Forelimb muscle (tissue), 1 donor: ENCODE measurements at places on chromosomes 11 and 22.

- DNase-seq, result no peak
These were observed at the start of gene SLC1A2 for GRCh38 chr11:35419184-35419829. Gene SLC1A2 (minus strand): TSS chr11:35419558. CDS start chr11:35418966, 592 bp downstream.

- DNase-seq, result no peak
These were observed 31.7 kb downstream of the TEAD1 start for GRCh38 chr11:12705874-12706273.

DNA sequence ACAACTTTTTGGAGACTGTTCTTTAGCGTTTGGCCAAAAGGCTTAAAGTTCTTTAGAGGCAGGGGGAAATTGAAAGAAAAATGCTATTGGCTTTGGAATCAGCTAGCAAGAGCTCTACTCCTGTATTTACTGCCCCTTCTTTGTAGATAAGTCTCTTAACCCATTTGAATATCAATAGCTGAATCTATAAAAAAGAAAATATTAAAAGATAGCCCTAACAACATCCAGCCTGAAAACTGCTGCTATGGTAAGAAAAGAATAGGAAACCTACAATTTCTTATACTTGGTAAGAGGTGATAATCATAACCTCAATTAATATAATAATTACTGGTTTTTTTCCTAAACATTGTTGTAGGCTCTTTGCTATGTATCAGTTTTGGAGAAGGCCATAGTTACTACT is at the start of gene OR5B12:
Gene OR5B12, minus strand, starts transcription at position 101 of the 400 bp plus-strand sequence. CDS start 2,085 bp downstream, outside the sequence.
- DNase-seq, result no peak

- no peak for DNase-seq
These were observed 60.6 kb downstream of the MICAL2 start for GRCh38 chr11:12170984-12171383.
